ENCODE measurements at places on chromosomes 1 and 21. TPM values are rescaled to one million over a fixed set of nuclear protein-coding genes. Genes with fewer than 3 reads are reported as not detected.

GRCh38 chr1:58123051-58123450 lies 423.5 kb downstream of the OMA1 start:
- DNase-seq: no peak

DNA sequence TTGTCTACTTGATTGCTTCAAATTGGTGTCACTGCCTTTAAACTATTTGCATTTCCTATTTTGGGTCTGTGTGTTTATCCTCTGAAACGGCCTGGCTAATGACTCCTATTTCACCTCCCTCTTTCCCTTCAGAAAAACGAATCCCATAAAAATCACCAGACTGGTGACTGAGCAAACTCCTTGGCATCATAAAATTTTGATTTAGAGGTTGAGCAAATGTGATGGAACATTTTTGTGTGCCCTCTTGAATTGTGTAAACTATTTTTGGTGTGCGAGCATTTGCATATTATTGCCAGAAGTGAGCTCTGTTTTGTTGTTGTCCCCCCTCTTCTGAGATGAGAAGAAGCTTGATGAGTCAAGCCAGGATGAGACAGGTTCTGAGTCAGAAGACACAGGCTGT lies 316.1 kb downstream of the AJAP1 start:
- DNase-seq: no peak

DNA sequence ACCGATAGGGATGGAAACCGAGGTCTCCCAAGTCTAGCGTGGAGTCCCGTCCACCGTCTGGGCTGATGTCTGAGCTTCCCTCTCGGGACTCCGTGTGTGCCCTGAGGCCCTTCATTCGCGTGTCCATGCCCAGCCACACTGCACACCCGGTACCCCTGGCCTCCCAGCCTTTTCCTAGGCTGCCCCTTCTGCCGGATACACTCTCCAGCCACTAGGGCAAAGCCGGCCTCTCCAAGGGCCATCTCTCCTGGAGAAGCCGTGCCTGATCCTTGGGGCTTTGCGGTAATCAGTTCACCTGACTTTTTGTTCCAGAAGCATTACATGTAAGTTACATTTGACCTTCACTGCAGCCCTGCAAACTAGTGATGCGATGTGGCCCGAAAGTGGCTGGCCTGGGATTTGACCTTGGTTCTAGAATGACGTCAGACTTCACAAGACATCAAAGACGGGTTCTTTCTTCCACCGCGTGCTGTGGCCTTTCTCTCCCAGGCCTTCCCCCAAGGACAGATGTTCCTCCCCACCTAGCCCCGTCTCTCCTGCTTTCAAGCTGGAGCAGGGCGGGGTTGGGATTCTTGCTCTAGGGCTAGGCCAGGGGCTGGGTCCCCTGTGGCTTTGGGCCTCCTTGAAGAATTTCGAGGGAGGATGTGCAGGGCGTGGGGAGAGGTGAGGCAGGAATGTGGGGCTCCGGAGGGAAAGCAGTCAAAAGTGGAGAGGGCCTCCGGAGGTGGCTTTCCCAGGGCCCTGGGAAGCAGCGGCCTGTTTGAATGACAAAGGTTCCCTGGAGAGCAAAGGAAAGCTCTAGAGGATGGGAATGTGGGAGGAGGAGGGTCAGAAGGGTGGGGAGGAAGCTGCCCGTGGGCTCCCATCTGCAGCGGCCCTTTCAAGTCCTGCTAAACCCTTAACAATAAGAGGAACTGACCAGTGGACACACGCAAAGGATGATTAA lies 49.7 kb upstream of the SLC2A1 start:
- no peak for DNase-seq

DNA sequence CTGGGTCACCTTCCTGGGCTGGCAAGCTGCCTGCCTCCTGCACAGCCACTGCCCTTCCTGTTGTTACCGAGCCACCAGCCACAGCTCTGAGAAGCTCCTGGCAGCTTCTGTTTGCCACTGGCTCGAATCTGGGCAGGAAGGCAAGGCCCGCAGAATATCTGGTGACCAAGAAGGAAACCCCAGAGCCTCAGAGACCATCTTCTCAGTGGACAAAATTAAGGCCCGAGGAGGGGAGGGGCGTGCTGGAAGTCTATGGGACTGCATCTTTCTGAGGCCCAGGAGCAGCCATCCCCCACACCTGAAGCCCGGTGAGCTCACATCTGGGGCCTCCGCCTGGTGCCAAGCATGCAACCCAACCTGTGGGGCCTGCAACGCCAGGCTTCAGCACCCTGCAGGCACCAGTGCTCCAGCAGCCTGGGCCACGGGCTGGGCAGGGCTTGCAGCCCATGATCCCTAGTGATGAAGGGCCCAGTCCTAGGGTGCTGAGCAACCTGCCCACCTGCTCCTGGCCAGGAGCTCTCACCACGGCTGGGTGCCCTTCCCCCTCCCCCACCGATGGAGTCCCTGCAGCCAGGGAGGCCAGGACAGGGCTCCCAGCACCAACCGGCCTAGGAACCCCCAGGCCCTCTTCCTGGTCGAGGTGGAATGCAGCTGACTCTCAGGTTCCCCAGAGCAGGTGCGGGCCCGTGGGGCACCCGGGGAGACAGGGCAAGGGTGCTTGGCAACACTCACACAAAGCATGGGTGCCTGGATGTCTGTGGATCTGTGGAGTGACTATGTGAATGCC lies 879 bp downstream of the CPTP start:
- DNase-seq: no peak

DNA sequence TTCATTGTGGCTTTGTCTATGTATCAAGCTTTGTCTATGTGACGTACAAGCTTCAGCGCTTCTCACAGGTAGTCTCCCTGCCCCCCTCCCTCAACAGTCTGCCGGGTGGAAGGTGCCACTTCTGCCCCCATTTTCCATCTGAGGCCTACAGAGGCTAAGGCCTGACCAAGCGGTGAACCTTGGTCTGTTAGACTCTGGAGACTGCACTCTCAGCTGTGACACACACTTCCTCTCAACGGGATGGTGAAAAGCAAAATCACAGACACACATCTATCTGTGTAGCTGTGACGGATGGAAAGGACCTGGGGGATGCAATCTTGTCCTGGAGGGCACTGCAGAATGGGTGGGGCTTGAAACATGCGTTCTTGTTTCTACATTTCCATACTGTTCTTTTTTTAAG lies 152.9 kb upstream of the EDN2 start:
- DNase-seq: no peak

- no peak for DNase-seq
Measured at GRCh38 chr1:43007377-43008114, 48.9 kb upstream of the SLC2A1 start.

GRCh38 chr1:71986160-71986559 lies 296.2 kb downstream of the NEGR1 start:
- no peak for DNase-seq

- no peak for DNase-seq
Measured at GRCh38 chr1:167488786-167489185, 29.5 kb downstream of the CD247 start.

DNA sequence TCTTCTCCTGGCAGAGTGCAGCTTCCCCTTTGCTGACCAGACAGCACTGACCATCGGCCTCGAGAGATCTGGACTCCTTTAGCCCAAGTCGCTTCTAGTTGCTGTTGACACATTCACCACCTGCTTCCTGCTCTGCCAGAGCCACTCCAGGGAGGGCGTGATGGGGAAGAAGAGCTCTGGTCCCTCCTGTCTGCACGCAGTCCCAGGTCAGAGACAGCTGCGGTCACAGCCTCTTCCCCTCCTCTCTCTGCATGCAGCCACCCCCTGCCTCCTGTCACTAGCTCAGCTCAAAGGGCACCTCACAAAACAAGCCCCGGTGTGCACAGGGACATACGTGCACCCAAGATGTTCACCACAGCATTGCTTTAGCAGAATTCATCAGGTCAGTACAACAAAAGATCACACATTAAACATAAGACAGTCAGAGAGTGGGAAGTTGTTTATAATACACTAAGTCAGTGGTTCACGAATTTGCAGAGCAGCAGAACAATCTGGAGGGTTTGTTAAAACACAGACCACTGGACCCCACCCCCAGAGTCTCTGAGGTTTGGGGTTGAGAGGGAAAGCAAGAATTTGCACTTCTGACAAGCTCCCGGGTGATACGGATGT lies 132.9 kb downstream of the SYF2 start:
- peak; percentile 87 for DNase-seq

DNA sequence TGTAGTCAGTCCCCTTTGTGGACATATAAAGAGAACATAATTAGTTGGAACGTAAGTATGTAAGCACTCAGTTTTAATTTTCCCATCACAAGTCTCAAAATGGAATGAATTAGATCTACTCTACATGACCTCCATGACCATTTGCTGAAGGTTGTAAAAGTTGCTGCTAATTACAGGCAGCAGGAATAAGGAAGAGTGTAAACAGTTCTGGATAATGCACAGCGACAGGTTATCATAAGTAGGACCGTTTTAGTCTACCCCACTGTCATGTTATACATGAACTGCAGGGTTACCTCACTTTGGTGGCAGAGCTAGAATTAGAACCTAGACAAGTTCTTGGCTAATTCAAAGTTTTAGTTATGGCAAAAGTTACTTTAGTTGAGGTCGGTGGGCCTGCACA lies 21.7 kb downstream of the YTHDF2 start:
- no peak for DNase-seq

- DNase-seq: peak; percentile 26
Measured at GRCh38 chr21:43716376-43717165, 2.4 kb upstream of the PDXK start.

GRCh38 chr1:163170975-163171676 lies 31.6 kb downstream of the RGS5 start:
- DNase-seq: no peak

GRCh38 chr1:75855010-75855409 lies 58.3 kb downstream of the MSH4 start:
- no peak for DNase-seq

- DNase-seq: no peak
Measured at GRCh38 chr1:199747984-199748383, 279.5 kb upstream of the NR5A2 start.

DNA sequence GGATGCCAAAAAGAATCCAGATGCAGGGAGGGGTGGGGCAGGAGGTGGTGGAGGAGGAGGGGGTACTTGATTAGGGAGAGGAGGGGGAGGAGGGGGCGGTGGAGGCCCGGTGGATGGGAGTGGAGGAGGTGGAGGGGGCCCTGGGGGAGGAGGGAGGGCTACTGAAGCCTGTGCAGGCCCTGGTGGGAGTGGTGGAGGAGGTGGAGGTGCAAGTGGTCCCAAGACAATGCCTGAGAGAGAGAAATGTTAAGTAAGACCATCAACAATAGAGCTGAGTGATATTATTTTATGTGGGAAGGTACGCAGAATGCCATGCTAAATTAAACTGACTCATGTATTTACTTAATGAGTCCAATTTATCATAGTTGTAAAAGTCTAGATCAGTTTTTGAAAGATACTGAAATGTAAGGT lies 86.8 kb upstream of the LBR start:
- no peak for DNase-seq

GRCh38 chr1:226549094-226549936 lies 751 bp downstream of the STUM start:
- DNase-seq: peak; percentile 20

DNA sequence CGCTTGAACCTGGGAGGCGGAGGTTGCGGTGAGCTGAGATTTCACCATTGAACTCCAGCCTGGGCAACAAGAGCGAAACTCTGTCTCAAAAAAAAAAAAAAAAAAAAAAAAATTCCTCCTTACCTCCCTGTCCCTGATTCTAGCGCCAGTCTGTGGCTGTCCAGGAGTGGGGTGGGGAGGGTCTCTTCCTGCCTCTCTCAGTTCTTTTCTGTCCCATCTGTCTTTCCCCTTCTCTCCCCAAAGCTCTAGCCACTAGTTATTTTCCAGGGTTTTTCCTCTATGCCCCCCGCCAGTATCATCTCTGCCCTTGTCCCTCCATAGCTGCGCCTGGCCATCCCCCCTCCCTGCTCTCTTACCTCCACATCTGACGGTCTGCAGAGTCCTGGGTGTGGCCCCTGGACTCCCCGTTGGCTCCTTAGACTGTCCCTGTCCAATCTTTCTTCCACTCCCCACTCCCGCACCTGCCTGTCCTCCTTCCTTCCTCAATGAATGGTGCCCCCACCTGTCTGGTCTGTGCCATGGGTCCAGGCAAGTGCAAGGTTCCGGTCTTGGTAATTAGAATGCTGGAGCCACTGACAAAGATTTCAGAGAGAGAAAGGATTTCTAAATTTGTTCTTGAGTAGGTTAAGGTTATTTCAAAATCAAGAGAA lies 1.6 kb upstream of the TMEM63A start:
- DNase-seq: no peak

DNA sequence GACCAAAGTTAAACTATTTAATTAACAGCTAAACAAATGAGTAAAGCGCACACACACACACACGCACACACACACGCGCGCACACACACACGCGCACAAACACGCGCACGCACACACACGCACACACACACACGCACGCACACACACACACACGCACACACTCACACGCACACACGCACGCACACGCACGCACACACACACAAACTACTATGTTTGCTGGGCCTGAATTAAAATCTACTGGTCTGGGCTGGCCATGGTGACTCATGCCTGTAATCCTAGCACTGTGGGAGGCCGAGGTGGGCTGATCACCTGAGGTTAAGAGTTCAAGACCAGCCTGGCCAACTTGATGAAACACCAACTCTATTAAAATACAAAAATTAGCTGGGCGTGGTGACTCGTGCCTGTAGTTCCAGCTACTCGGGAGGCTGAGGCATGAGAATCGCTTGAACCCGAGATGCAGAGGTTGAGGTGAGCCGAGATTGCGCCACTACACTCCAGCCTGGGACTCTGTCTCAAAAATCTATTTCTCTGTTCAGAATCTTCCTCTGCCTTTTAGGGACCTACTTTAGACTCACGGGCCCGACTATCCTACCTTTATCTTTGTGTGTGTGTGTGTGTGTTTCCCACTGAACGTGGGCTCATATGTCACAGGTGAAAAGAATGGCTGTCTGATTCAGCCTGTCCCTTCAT lies 37.5 kb upstream of the DNAJC11 start:
- DNase-seq: no peak

DNA sequence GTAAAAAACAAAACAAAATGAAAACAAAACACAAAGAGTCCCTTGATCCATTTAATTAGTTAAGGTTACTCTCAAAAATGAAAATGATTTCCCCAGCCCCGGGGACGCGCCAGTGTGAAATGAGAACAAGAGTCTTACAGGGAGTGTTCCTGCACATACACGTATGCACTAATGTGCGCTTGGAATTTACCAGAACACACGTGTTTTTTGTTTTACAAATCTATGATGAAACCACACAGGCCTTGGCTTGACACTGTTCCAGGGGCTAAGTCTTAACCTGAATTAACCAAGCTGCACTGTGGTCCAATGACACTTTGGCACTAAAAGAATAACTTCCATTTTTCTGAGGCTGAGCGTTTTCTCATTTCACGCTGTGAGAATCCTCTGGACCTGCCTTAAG lies 63.7 kb downstream of the SLC45A1 start:
- DNase-seq: no peak

The KAZN gene
- total RNA-seq: 1.7 TPM

The B3GALT6 gene
- 14.3 TPM for total RNA-seq

The PAQR7 gene
- 6.8 TPM for total RNA-seq

The TFAP2E gene
- 0.58 TPM for total RNA-seq

The GUCA2B gene
- not detected for total RNA-seq

The TRPM2 gene
- 2.6 TPM for total RNA-seq

The ADAMTS1 gene
- total RNA-seq: not detected

The IL19 gene
- not detected for total RNA-seq

The PTCH2 gene
- 0.13 TPM for total RNA-seq

The KCNE1 gene
- not detected for total RNA-seq

The C1orf105 gene
- not detected for total RNA-seq

The ATP1B1 gene
- total RNA-seq: 3.1 TPM

Measured in activated CD8-positive, alpha-beta T cell treated with anti-CD3 and anti-CD28 coated beads for 36 hours (primary cell).